Muscle of arm (tissue), 14 donors: ENCODE measurements at places on chromosomes 2 and 18.
A peak's percentile ranks its signal among the peaks of the same experiment; 100 is the strongest.

- DNase-seq = peak; percentile 14
These were observed 43.5 kb upstream of the TMEM247 start for GRCh38 chr2:46435796-46436360.

GRCh38 chr2:158095912-158096311, 5.8 kb upstream of the UPP2 start:
- DNase-seq = no peak

DNA sequence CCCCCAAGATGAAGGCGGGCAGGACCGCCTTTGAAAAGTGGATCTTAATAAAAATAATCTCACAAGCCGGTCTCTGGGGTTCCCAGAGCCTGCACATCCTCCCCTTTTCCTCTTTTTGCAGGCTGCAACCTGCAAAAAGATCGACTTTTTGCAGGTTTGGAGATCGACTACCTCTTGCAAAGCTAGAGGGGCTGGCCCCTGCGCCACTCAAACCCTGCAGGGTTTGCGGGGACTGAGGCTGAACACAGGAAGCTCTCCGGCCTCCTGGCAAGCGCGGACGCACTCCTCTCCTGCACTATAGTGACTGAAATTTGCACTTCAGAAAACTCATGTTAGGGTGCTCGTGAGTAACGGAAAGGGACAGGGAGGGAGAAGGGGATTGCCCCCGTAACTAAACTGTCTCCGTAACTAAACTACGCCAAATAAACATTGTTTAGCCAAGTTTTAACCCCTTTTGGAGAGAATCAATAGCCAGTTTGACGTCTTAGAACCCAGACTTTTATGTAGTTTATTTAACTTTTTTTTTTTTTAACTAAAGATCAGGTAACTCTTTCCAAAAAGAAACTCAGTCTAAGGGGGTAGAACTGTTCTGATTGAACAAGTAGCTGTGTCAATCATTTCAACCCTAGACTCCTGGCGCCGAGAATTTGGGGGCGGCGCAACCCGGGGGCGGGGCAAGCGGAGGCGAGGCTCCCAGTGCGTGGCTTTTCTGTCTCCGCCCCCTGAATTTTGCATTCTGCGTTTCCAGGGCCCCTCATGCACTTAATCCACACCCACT, 2.5 kb downstream of the IGFBP5 start:
- DNase-seq = peak; percentile 95

DNA sequence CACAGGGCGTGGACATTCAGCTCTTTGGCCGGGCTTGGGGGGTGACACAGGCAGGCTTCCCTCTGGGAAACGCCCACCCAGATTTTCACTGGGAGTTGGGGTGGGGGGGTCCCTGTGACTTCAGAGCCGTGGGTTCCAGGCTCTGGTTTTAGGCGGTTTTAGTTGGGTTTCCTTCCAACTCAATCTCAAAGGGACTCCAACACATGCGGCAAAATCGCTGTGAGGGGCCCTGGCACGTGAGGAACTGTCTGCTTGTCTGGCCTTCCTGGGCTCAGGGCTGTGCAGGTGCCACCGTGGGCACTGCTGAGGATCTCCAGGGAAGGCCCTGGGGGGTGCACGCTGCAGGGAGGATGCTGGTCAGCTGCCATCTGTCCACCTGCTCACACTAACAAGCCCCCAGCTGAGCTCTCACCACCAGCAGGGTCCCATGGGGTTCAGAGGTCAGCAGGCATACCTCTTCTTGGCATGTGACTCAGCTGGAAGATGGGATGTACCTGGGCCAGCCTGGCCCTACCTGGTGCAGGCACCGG, 11.7 kb downstream of the HS6ST1 start:
- DNase-seq = no peak

GRCh38 chr2:25996844-25997243, 14.5 kb upstream of the KIF3C start:
- DNase-seq = no peak
